ENCODE measurements at places on chromosomes 16 and 17.

DNA sequence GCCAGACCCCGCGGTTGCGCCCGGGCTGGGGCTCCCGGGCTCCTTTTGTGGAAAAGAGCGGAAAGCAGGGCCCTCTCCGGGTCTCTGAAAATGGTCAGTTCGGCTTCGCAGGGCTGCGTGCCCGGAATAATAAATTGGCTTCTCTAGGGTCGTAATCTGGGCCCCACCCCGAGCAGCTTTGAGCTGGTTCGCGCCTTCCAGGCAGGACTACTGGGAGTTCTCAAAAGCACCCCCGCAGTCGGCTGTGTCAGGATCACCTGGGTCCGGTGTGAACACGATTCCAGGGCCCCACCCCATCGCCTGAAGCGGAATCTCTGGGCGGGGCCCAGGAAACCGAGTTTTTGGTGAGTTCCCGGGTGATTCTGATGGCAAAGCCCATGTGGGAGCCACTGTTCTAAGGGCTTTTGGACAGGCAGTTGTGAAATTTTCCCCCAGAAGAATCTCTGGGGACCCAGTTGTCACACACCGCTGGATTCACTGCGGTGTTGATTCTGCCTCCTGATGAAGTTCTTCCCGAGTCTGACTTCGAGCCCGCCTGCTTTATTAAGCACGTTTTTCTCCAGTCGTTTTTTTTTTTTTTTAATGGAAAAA is 77.0 kb downstream of the MRC2 start:
- DNase-seq, result no peak

DNA sequence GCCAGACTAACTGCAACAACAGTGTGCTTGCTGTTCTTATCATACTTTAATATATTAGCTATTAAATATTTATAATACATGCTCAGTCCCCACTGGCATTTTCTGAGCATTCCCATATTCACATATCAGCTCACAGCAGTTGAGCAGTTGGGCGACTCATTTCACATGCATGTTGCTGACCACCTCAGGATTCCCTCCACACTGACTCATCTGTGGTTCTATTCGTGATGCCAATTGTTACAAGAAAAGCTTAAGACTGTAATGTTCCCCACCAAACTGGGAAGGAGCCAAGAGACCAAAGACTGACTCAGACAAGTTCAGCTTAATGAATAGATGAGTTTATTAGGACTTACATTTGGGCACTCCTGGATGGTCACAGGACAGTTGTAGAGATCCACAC is 100.3 kb upstream of the KIF2B start:
- no peak for DNase-seq

GRCh38 chr16:27704252-27704651 is 154.3 kb downstream of the KATNIP start:
- DNase-seq, result no peak

GRCh38 chr16:72807245-72807644 is 240.7 kb downstream of the ZFHX3 start:
- DNase-seq, result no peak

- DNase-seq, result no peak
These were observed 20.5 kb downstream of the TMEM100 start for GRCh38 chr17:55702150-55702549.

- DNase-seq, result peak; percentile 26
These were observed 7.9 kb upstream of the MT2A start for GRCh38 chr16:56600398-56600999.

All from NCI-H1092 (cell line).